ENCODE measurements at places on chromosomes 1 and 21.
A peak's percentile ranks its signal among the peaks of the same experiment; 100 is the strongest.

- no peak for DNase-seq
Measured at GRCh38 chr1:209155546-209155945, 428.0 kb upstream of the CAMK1G start.

DNA sequence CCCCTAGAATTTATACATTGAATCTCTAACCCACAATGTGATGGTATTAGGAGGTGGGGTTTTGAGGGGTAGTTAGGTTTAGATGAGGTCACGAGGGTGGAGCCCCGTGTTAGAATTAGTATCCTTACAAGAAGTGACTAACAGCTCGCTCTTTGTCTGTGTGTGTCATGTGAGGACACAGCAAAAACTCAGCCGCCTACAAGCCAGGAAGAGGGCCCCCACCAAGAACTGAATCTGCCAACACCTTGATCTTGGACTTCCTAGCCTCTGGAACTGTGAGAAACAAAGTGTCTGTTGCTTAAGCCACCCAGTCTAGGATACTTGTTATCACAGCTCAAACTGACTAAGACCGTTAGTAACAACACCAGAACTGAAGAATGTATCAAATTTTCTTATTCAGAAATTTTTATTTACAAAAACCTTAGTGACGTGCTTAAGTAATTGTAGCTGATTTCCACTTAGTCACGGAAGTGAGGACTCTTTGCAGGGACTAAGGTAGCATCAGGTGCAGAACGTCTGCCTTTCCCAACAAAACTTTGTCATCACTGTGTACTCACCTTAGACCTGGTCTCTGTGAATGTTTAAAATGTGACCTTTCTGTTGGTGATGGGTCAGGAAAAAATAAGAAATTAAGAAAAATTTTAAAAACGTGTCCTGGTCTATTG is 24.5 kb upstream of the LRRC8C start:
- DNase-seq = peak; percentile 44

- DNase-seq = no peak
Measured at GRCh38 chr1:33332357-33332789, 11.5 kb upstream of the A3GALT2 start.

GRCh38 chr1:39955547-39956539 is 898 bp downstream of the MFSD2A start:
- DNase-seq = peak; percentile 26

GRCh38 chr1:78370779-78371482 is 119.8 kb upstream of the PTGFR start:
- no peak for DNase-seq

DNA sequence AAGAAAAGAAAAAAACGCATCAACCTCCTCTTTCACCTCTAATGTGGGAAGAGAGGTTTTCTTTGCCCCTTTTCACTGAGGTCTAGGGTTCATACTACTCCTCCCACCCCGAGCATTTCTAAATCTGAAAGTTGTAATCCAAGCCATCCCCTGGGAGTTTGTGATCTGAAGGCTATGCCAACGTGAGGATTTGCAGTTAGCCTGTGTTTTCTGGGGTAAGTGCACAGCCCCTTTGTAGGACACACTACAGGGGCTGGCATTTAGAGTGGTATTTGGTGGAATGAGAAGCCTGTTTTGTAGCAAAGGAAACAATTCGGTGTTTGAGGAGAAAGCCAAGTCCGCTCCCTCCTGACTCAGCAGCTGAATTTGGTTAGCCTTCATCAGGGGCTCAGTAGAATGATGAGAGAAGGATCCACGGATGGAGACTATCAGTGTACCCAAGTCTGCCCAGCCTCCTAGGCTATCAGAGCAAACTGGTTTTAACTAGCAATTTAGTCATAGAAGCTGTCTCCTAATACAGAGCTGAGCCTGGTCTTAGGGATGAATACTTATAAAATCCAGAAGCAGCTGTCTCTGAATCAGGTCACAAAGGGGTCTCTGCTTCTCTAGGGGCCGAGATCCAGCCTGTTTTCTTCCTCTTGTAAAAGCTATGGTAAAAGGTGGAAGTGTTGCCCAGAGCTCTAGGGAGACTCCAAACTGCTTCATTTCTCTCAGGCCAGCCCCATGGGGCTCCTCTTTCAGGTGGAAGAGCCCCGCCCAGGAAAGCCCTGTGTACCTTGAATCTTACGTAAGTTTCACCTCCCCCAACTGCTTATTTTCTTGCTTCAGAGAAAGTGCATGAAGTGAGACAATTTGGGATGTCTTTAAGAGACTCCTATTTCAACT is 2.1 kb downstream of the PCP4L1 start:
- no peak for DNase-seq

DNA sequence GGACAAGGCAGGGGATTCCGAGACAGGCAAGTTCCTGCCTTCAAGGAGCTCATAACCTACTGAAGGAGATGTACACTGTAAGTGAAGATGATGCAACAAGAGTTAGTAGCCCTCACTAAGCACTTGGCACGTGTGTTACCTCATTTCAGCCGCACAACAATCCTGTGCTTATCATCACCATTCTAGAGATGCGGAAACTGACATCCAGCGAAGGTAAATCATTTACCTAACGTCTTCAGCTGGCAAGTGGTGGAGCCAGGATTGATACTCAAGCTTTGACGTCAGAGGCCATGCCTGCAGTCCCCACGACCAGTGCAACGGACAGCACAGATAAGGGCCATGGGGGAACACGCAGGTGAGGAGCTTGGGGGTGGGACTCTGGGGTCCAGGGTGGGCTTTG is 2.9 kb upstream of the UBXN10 start:
- no peak for DNase-seq

DNA sequence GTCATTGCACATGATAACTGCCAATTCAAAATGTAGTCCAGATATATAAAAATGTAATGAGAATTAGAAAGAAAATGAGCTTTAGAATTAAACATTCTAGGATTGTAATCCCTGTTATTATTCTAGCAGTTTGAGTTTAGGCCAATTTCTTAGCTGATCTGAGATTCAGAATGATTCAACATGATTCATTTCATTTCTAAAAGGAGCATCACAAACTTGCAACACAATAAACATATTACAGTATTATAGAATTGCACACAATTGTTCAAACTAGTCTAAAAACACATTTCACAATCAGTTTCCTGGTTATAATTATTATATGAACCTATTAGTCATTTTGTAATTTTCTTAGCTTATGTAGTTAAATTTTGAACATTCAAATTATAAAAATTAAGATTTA is 43.3 kb upstream of the TSHB start:
- no peak for DNase-seq

GRCh38 chr1:215131291-215131690 is 48.8 kb downstream of the KCNK2 start:
- no peak for DNase-seq

DNA sequence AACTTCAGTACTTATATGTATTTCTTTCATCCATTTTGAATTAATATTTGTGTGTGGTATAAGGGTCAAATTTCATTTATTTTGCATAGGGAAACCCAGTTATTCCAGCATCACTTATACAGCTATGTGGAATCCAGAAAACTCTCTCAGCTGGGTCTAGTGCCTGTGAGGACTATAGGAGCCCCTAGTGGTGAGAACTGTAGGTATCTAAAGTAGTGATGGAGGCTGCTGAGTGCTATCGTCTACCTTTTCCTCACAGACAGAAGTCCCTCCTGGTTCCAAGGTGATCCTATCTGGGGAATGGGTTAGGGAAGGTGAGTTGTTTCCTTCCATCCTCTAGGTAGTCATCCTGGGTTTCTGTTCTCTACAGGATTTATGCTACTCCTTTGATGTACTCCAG is 352.0 kb upstream of the C1orf87 start:
- no peak for DNase-seq

- no peak for DNase-seq
Measured at GRCh38 chr21:45409466-45410150, 4.6 kb downstream of the COL18A1 start.

GRCh38 chr1:65477414-65478378 is 57.2 kb downstream of the LEPR start:
- DNase-seq = no peak

GRCh38 chr1:59332983-59333382 is 36.1 kb downstream of the FGGY start:
- no peak for DNase-seq

DNA sequence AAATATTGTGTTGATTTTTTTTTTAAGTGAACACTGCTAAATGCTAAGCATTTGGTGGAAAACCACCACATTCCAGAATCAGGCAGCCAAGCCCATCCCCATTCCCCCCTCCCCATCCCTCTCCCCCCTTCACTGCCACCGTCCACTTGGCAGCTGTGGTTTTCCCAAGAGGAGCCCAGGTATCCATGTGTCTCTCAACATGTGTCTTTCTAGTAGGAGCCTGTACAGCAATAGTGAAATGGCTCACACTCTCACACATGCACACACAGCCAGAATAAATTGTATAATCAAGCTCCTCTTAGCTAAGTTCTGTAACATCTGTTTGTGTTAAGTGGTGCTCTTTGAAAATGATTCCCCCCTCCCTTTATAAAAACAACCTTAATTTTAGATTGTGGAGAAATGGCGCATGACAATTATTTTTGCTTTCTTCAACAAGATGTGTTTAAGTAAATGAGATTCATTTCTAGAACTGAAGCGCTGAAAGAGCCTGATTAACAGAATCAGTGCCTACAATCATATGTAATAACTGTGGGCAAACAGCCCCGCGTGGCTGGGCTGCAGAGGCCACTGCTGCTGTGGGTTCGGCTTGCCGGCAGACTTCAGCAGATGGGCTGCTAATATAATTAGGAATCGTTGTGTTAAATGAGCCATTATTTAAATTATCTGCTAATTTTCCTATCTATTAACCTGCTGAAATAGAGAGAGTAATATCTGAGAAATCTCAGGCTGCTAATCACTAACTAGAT is 43.3 kb downstream of the BACE2 start:
- DNase-seq = no peak

DNA sequence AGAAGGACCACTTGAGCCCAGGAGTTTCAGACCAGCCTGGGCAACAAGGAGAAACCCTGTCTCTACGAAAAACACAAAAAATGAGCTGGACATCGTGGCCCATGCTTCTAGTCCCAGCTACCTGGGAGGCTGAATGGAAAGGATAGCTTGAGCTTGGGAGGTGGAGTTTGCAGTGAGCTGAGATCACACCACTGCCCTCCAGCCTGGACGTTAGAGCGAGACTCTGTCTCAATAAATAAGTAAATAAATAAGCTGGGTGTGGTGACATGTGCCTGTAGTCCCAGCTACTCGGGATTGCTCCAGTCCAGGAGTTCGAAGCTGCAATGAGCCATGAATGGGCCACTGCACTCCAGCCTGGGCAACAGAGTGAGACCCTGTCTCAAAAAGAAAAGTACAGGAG is 3.6 kb downstream of the AKR1A1 start:
- no peak for DNase-seq

DNA sequence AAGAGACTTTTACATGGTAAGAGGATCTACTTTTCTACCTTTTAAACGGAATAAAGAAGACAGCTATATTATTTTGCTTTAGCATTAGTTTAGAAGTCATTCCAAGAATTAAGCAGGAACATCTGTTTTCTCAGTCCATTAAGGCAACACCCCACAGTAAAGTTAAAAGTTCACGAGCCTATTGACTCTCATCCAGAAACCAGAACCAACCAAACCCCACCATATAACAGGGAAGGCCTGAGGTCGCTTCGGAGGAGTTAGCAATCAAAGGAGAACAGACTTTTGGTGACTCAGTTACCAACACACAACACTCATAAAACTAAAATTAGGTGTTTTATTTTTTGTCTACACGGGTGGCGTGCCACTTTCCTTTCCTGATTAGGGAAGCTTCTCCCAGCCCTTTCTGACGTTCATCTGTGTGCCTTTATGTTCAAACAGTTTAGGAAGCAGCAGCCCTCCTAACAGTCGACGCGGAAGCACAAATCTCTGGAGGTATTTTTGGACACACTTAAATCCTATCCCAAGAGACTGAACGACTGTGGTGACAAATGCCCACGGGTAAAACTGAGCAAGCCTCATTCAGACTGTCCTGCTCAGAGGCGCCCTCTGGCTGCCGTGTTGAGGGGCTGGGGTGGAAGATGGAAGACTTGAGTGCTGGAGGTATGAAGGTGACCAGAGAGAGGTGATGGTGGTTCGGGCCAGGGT is 8.6 kb upstream of the PLA2G2C start:
- peak; percentile 55 for DNase-seq

- DNase-seq = no peak
Measured at GRCh38 chr1:162912061-162912667, 51.2 kb upstream of the CCDC190 start.

GRCh38 chr1:212291505-212292134 is 6.4 kb downstream of the PPP2R5A start:
- DNase-seq = no peak

DNA sequence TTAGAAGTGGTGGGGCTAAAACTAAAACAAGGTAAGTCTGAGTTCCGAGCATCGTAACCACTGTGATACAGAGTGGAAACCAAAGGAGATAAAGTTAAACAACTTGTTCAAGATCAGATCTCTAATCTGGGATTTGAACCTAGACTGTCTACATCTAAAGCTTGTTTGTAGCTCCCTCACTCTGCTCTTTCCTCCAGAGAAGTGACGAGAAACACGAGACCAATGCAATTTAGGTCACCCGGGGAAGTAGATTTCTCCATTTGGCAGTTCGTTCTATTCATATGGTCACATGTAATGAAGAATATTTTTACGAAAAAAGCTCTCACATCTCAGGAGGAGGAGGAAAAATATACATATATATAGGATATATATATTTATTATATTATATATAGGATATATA is 1.8 kb downstream of the ADORA3 start:
- DNase-seq = no peak

- no peak for DNase-seq
Measured at GRCh38 chr1:22685591-22686059, 25.0 kb upstream of the EPHB2 start.

DNA sequence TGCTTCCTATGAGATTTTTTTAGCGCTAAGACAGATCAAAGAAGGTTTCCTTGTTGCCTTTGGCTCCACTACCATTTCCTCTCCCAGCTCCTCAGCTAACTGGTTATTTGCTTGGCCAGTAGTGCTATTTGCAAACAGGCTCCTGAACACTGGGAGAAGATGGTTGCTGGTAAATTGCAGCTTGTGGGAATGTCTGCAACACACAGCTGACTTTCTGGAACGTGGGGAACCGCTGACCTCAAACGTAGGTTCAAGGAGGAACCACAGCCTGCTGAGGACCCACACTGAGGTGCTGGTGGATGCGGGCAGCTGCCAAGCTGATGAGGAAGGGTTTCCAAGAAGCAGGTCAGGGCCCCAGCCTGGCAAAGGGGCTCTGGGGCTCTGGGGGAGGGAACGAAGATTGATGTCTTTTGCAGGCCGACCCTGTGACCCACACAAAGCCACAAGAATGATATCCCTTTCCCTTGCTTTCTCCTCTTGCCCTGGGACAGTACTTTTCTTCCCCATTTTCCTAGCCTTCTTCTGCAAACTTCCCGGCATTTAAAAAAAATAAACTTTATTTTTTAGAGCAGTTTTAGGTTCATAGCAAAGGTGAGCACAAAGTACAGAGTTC is 24.8 kb downstream of the GNG4 start:
- DNase-seq = no peak

- DNase-seq = no peak
Measured at GRCh38 chr1:184930232-184930631, 44.1 kb downstream of the NIBAN1 start.

- DNase-seq = no peak
Measured at GRCh38 chr1:6984986-6985385, 199.7 kb downstream of the CAMTA1 start.

- DNase-seq = no peak
Measured at GRCh38 chr1:106791041-106791440, 265.4 kb upstream of the PRMT6 start.

Measured in stimulated activated CD8-positive, alpha-beta memory T cell treated with anti-CD3 and anti-CD28 coated beads, Interleukin-7, amount 100 ng/mL, for 24 hours (primary cell).